ENCODE measurements at places on chromosomes 12 and 14. TPM values are rescaled to one million over a fixed set of nuclear protein-coding genes. Genes with fewer than 3 reads are reported as not detected.

LRCOL1 gene
- total RNA-seq, result not detected

GPR162 gene
- 2.6 TPM for total RNA-seq

CLEC2A gene
- not detected for total RNA-seq

FBLN5 gene
- 77.7 TPM for total RNA-seq

ADCY4 gene
- total RNA-seq, result 18.1 TPM

ADAM21 gene
- total RNA-seq, result 0.43 TPM

PDE3A gene
- 7.1 TPM for total RNA-seq

KRT2 gene
- not detected for total RNA-seq

TUNAR gene
- not detected for total RNA-seq

SLC16A7 gene
- total RNA-seq, result 31.2 TPM

FGF6 gene
- not detected for total RNA-seq

ANO4 gene
- total RNA-seq, result 13.8 TPM
